ENCODE measurements at places on chromosomes 4 and X.
A peak's percentile ranks its signal among the peaks of the same experiment; 100 is the strongest.

DNA sequence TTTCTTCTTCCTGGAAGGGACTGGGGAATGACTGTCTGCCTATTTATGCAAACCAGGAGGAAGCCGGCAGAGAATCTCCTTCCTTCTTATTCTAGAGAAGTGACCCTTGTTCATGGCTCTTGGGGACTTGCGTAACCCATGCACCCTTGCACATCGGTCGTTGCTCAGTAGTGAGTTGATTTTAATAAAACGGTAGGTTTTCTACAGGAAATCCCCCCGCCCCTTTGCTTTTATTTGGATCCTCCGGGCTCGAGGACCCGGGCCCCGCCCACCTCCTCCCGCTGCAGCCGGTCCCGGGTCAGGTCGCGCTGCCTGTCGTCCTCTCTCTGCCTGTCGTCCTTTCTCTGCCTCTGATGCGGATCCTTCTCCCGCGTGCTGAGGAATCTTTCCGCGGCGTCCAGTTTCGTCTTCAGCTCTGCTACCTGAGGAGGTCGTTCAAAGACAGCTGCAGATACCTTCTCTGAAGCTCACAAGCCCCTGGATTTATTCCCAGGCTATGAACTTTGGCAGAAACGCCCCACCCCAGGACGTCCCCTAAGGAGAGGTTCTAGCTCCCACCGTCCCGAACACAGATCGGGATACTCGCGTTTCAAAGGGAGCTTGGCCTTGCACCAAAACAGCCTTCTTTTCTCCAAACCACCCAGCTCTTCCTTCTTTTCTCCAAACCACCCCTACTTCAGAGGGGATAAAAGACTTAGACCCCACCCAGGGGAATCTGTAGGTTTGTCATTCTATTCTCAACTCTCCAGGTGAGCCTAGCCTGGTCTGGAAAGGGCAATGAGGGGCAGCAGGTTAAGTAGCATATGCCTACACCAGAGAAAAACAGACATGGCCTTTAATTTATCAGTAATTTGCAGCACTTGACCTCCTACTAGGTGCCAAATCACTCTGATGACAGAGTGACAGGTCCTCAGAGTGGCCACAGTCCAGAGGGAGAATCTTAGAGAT is 7.0 kb downstream of the TNIP3 start:
- DNase-seq, result peak; percentile 25

DNA sequence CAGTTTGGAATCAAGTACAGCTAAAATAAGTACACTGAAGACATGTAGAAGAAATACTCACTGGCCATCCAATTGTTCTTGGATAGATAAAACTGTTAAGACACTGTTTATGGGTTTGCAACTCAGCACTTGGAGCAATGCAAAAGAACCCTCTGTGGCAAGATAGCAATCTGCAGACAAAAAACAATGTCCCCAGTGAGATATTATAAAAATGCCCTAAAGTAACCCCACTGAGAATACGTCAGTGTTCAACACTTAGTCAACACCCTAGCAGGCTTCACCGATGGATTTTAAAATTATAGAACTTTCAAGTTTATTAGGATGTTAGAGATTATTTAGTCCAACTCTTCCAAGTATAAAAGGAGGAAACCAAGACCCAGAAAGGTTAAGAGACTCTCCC is 47.5 kb upstream of the NDP start:
- DNase-seq, result no peak

GRCh38 chrX:146451136-146451535 is 358.4 kb upstream of the CXorf51B start:
- no peak for DNase-seq

- DNase-seq, result no peak
These were observed at the start of gene PAGE4 for GRCh38 chrX:49829016-49829415. Gene PAGE4, plus strand, starts transcription at chrX:49829303. Its CDS starts 1,126 bp downstream, at chrX:49830429.

DNA sequence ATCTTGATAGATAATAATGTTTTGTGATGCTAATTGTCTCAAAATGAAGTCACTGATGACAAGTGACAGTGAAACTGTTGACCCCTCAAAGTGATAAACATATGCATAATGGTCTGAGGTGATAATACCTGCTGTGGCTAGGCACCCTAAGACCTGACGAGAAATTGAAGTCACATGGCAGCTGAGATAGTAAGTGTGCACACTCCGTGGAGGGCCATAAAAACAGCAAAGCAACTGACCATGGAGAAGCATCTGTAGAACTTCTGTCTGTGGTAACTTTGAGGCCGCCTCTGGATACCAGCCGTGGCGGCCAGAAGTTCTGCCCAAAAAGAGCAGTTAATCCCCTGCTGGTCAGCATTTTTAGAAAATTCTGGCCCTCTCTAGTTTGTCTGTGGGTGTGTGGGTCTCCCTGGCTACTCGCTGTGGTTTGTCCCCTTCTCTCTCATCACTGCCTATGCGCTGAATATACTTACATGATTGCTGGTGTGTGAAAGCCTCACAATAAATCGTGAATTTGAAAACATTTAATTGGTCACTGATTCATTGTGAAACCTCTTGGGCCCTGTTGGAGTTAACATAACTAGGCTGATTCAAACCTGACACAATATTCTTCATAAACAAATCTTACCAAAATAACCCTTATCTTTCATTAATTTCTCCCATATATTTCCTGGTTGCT is 50.6 kb downstream of the CCDC149 start:
- DNase-seq, result no peak

GRCh38 chr4:141541851-141542250 is 94.5 kb upstream of the IL15 start:
- DNase-seq, result no peak

DNA sequence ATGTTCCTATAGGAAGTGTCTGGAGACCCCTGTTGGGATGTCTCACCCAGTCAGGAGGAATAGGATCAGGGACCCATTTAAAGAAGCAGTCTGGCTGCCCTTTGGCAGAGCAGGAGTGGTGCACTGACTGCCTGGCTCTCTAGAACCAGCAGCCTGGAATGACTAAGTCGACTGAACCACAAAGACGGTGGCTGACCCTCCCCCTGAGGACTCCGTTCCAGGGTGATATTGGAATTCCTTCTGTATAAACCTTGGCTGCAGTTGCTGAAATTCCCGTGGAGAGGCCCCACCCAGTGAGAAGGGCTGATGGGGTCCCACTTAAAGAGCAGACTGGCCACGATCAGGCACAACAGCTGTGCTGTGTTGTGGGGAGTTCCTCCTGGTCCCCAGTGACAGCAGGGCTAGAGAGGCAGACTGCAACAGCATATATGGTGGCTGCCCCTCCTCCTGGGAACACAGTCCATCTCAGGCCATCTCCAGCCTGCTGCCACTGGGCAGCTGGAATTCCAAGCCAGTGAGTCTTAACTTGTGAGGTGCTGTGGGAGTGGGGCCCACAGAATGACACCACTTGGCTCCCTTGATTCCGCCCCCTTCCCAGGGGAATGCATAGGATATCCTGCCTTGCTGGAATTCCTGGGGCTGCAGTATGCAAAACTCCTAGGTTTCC is 41.8 kb upstream of the RLIM start:
- peak; percentile 64 for DNase-seq

- DNase-seq, result no peak
These were observed 14.4 kb upstream of the ZNF41 start for GRCh38 chrX:47497271-47497888.

DNA sequence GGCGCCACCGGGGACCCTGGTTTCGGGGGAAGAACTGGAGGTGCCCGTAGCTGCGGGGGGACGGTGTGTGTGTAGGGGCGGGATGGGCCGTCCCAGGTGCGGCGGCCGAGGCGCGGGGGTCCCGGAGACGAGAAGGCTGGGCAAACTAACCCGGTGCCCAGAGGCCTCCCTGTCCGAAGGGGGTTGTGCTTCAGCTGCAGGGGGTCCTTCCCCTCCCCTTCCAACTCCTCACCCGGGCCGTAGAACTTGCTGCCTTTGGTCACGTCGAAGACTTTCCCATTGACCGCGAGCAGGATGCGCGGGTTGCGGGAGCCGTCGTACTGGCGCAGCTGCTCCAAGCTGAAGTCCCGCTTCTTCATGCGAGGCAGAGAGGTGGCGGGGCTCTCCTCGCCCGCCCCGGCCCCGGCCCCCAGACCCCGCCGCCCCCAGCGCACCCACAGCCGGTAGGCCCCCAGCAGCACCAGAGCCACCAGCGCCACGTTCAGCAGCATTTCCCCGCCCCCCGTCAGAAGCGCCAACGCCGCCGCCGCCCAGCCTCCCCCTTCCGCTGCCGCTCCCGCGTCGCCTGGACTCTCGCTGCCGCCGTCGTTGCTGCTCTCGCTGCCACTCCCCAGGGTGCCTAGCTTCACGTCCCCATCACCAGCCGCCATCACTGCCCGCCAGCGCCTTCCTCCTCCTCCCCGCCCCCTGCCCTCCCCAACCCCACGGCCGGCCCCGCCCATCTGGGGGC is at the start of gene PGRMC2:
Gene PGRMC2, minus strand, starts transcription at position 673 of the 730 bp plus-strand sequence. Its CDS starts 23 bp downstream, at position 650.
- peak; percentile 20 for DNase-seq

GRCh38 chrX:66004928-66005829 is 34.7 kb downstream of the VSIG4 start:
- DNase-seq, result no peak

- no peak for DNase-seq
These were observed 256.9 kb upstream of the TEX13A start for GRCh38 chrX:105477351-105477750.

DNA sequence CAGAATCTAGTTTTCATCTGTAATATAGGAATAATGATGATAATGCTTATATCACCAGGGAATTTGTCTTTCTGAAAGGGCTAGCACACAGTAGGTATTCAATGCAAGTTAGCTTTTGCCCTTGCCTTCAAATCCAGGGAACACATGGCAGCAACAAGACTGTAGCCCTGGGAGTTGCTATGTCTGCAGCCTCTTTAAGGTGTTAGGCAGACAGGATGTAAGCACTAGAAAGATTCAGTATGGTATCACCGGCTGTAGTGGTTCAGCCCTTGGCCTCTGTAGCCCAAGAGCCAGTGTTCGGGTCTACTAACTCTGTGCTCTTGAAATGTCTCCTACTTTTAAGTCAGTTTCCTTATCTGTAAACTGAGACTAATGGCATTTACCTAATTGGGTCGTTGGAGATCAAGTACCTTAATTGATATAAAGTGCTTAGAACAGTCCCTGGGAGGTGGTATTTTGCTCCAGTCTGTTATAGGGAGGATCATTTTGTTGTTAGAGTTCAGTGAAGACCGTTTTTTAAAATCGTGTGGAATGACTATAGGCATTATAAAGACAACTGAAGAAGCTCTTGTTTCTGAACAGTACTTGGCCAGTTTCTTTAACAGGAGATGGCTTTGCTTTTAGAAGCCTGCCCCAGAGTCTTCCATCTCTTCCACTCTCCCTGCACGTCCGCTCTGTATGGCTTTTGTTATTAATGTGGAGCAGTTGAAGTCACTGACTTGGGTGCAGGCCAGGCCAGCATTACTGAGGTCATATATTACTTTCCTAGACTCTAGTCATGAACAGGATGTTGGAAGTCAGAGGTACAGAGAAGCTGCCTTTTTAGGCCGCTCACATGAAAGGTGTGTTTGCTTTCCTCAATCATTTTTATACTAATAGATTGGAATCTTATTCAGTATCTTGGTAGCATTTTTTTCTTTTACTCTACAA is 44.8 kb downstream of the GAB1 start:
- peak; percentile 43 for DNase-seq
